Ureter (tissue), 1 donor: ENCODE measurements at places on chromosomes 6 and 20. TPM values are rescaled to one million over a fixed set of nuclear protein-coding genes. Genes with fewer than 3 reads are reported as not detected.

The RFX6 gene
- not detected for total RNA-seq

DNA sequence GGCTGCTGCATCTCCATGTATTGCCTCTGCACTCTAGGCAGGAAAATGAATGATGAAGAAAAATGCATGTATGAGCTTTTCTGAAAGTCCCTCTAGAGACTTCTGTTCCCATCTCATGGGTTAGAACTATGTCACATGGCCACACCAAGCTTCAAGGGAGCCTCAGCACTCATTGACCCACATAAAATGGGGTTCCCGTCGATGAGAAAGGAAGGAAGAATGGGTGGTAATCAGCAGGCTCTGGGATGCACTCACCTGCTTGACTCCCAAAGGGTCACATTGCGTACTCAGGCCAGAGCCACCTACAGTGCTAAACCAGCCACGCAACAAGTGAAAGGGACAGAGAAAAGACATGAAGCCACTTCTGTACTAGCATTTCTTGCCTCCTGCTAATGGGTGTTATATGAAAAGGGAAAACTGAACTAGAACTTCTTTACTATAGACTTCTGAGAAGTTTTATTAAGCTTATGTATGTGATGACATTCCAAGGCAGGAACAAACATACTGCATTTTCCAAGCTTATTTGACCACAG lies 95.8 kb upstream of the GCM1 start:
- no peak for DNase-seq

GRCh38 chr20:63280929-63281545 lies 8.4 kb downstream of the ARFGAP1 start:
- DNase-seq: no peak

The OPRM1 gene
- total RNA-seq: not detected

DNA sequence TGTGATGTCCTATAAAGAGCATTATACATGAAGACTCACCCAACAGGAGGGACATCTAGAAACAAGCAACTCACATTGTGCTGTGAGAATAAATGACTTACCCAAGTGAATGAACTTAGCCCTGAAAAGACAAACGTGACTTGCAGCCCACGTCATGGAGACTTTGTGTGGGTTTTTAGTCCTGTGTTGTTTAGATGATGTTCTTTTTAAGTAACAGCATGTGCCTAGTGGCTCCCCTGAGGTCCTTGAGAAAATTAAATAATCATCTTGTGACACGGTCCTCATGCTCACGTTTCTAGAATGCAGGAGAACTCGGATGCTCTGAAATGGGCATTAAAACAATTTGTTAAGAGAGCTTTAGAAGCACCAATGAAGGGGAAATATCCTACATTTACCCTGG lies 165.1 kb downstream of the SASH1 start:
- DNase-seq: no peak

DNA sequence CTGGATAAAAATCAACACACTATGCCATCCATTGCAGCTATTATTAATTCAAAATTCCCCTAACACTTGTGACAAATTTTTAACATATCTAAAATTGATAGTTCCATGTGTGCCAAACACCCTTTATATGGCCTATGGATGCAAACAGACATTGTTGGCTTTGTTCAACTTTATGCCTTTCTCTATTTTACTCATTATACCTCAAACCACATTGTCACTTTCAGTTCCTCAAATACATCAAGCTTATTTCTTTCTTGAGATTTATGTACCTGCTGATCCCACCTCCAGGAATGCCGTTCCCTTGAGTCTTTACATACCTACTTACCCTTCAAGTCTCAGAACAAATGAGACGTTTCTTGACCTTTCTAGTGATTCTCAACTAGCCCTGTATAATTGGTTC lies 193.5 kb upstream of the PLN start:
- DNase-seq: no peak
